NCI-H2227 treated with DMSO at 0.1 percent for 48 hours (cell line): ENCODE measurements at places on chromosomes 7 and 10.

- DNase-seq, result no peak
Measured at GRCh38 chr7:143447466-143447865, 4.2 kb downstream of the TAS2R60 start.

GRCh38 chr7:78379148-78379547 lies 580.6 kb downstream of the PHTF2 start:
- DNase-seq, result no peak

DNA sequence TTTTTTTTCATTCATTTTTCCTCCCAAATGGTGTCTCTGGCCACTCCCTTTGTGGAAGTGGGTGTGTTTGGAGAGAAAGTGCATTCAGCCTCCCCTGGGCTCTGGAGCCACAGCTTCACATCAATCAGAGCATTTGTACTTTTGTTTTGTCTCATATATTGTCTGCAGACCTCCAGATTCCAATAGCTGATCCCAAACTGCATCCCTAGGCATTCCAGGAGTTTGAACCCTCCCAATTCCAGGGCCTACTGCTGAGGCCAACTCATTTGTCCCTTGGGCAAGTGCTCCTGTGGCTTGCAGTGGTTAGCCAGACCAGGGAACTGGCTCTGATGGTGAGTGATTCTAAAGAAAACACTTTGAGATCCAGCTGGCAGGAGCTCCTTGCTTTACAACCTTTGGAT lies 163.3 kb downstream of the IPMK start:
- no peak for DNase-seq

DNA sequence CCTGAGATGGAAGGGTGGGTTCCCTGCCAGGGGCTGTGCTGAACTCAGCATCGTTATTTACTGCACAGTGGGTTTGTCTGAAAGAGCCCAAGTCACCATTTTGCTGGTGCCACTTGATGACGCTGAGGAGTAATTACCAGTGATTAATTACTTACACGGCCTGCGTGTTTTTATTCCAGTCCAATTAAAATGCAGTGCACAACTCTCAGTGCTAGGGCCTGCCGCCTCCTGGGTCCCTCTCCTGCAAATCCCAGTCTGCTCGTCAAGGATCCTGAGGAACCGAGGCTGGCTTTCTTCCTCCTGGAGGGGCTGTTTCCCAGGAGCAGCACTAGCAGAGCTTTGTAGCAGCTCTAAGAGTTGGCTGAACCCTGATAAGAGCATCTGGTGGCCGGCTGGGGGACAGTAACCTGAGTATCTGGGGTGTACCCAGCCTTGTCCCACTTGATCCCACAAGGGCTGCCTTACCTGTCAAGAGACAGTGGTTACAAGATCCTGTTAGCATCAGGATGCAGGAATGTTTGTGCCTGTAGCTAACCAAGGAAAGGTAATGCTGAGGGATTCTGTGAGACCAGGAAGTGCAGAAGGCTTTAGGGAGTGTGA lies 45.1 kb upstream of the LRRC4 start:
- no peak for DNase-seq

DNA sequence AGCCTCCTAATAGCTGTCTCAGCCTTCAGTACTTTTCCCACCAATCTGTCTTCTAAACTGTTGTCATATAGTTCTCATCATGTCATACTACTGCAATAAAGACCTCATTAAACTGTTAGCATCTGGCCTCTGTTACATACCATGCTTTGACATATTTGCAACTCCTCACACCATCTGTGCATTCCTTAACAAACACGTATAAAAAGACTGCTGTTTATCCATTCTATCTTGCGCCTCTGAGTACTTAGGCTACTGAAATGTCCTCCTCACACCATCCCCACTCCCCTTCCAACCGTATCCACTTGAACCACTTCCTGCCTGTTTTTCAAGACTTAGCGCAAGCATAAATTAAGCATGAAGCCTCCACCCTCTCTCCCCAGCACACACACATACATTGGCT lies 41.6 kb downstream of the SLC16A9 start:
- no peak for DNase-seq

- no peak for DNase-seq
Measured at GRCh38 chr10:103077491-103078308, 115.4 kb downstream of the NT5C2 start.

DNA sequence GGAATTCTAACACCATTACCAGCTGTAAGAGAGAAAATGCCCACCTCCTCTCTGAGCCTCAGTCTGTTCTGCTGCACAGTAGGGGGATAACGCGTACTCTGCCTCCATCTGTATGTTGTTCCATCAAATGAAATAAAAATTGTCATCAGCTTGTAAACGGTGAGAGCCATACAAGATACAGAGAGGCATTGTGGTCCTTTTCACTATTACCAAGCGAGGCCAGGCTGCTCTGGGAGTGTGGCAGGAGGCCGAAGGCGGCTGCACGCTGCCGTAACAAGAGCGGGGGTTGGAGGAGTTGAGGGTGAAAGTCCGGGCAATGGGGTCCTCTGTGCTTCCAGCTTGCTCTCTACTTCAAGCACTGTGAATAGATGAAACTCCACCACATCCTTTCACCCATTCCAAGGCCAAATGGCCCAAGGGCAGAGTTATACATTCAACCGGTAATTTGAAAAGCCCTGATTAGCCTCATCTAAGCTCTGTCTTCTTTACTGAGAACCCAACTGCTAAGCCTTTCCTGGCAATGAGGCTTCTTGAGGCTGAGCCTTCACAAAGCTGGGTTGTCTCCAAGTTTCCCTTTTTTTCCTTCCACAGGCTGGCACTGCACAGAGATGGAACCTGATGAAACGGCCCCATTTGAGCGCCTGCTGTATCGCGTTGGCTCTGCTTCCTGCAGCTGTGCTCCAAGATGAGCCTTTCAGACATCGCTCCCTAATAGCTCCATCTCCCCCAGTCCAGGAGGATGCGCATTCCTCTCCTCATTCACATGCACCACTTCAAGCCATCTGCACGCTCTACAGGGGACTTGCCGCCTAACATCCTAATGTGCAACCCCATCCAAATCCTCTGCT lies 47.2 kb downstream of the PYROXD2 start:
- no peak for DNase-seq

DNA sequence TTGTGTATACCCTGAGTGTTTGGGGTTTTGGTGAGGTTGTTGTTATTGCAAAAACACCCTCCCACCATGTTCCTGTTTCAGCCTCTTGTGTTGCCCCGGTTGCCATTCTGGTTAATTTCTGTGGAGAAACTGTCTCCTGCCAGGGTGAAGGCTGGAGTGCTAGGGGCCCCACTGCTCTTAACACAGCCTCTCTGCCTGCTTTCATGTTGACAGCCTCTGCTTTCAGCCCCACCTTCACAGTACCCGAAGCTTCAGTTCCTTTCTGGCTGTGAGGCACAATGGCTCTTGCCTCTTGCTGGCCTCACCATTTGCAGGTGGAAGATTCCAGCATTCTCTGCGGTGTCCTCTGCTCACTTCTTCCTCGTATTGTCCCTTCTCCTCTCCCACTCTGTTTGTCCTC lies 19.2 kb downstream of the SLC18A2 start:
- no peak for DNase-seq

DNA sequence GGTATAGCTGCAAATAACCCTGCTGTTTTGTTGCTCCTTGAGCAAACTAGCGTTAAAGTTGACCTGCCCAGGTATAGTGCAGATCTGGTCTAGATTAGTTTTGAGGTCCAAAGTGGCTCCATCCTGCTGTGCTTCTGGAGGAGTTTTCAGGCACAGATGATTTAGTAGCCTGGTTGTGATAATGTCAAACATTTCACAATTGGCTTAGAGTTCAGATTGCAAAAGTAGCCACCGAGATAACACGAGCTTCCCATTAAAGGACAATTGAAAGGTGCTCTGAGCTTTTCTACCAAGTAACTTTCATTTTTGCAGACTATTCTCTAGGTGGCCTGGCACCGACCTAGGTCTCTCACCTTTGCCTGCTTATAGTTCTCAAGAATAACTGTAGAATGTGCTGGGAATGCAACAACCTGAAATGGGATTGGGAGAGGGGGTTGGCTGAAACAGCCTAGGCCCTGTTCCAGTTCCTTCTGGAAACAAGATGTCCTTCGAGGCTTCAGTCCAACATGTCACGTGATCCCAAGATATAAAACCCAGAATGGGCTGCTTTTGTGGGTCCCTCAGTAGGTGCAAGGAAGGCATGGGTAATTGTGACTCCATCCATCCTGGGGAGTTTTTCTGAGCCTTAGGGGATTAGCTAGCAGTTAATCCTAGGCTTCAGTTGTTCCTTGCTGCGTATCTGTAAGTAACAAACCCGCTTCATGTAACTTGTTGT lies 201.0 kb downstream of the CHRM2 start:
- DNase-seq, result no peak

- DNase-seq, result no peak
Measured at GRCh38 chr10:107031931-107032699, 132.4 kb downstream of the SORCS1 start.

DNA sequence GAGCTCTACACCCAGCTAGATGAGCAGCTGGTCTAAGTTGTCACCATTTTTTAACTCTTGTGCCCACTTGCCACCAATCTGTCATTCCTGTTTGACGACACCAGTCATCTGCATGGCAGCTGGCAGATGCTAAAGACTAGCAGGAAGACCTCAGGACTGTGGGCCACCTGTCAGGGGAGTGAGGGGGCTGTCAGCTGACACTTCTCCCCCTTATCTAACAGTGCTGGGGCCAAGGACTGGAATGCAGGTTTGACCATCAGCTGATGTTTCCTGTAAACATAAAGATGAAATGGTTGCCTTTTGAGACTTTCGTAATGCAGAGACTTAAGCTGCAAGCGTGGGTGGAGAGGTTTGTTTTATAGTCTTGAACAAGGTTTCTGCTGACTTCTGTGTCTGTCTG lies 93.5 kb downstream of the WNT2 start:
- DNase-seq, result no peak

DNA sequence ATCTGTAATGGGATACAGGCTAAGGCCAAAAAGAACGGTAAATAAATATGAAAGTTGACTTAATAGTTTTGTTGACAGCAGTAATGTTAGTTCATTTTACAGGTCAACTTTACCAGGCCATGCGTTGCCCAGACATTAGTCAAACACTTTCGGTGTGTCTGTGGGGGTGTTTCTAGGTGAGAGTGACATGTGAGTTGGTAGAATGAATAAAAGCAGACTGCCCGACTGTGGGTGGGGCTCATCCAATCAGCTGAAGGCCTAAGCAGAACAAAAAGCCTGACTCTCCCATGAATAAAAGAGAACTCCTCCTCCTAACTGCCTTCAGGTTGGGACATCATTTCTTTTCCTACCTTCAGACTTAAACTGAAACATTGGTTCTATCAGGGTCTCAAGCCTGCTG lies 132.3 kb downstream of the MTPAP start:
- DNase-seq, result no peak

GRCh38 chr10:125192005-125192404 lies 31.6 kb upstream of the CTBP2 start:
- no peak for DNase-seq

DNA sequence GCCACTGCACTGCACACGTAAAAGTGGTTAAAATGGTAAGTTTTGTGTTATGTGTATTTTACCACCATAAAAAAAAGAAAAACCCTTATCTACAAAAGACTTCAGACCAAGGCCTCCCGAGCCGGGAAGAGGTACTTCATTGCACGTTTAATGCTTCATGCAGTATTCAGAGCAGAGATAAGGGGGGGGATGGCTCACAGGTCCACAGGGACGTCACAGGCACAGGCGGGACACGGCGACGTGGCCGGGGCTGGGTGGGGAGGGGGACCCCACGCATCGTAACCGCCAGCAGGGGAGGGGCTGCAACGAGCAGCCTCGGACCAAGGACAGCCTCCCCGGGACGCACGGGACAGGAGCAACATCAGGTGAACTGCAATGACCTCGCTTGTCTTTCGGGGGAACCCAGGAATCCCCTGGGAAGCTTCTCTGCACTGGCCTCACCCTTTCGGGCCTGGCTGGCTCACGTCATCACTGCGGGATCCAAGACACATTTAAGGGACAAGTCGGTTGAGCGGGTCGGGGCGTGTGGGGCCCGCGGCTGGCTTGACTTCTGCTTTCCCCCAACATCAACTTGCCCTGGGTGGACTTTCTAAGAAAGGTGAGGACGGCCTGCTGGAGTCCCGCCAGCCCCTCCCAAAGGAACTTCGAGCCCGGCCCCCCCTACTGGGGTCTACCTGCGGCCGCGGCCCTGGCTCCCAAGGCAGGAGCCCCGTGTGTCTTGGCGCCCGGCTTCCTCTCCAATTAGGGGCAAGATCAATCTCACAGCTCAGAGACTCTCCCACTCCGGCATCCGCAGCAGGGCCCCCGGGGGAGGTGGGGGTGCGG lies 29.6 kb upstream of the PDGFA start:
- DNase-seq, result no peak

DNA sequence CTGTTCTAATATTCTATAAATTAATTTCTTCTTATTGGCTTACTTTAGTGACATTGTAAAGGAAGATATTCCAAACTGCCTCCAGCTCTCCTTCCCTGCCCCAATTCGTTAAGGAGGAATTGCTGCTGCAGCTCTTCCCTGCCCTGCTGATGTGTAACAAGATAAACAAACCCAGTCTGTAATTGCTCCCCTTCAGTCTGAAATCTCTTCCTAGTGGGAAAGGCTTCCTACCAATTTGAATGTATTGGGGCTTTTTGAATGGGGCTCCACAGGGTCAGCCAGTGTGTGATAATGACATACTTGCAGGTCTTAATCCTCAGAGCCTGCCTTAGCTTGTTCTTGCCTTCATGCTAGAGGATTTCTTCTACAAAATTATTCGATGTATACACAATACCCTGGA lies 849.9 kb upstream of the GHITM start:
- DNase-seq, result no peak

GRCh38 chr7:99248391-99249095 lies 24.1 kb upstream of the MYH16 start:
- DNase-seq, result no peak

- DNase-seq, result no peak
Measured at GRCh38 chr10:115790220-115790619, 482.8 kb downstream of the GFRA1 start.

GRCh38 chr7:44921607-44922350 lies 36.4 kb upstream of the PURB start:
- no peak for DNase-seq

DNA sequence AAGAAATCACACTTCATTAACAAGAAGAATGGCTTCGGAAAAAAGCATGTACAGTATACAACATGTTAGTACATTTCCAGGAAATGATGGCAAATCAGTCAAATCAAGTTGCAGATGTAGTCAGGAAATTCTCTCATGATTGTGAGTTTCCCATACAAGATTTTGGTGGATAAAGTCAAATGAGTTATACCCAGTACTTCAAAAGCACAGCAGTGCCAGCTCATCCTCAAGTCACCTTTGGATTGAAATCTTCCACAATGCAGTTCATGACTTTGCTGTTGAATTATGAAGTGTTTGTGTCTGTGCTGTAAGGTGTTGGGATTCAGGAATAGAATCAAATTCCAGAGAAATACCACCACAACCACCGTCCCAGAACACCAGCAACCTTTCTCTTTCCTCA lies 301.3 kb upstream of the BMPER start:
- DNase-seq, result no peak

DNA sequence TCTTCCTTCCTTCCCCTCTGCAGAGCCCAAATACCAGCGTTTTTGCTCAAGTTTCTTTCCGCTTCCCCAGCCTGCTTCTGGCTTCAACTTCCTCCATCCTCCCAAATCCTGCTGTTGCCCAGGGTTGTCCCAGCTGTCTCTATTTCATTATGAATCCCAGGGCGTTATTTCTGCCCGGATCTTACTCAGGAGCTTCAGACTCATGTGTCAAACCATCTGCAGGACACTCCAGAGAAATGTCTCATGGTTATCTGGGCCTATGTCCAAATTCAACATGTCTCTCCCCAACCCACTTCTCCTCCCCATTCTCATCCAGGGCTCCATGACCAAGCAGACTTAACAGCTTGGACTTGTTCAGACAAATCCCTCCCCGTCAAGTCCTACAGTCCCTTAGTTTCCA lies 15.6 kb downstream of the ARHGAP22 start:
- no peak for DNase-seq
